ENCODE measurements at places on chromosomes 4 and X.

DNA sequence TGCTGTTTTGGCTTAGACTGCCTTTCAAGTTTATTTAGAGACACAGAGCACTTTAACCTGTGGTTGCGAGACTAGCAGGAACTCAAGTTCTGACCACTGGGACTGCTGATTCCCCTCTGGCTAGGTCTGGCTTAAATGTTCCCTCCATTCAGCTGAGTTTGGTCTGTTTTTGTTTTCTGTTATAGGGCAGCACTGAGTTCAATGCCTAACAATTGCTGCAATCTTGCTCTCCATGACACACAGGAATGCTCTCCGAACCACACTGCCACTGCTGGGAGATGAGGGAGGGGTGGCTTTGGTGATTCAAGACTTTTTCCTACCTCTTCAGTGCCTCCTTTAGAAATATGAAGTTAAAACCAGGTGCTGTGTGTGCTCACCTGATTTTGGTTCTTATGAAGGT is 106.3 kb upstream of the EOLA2 start:
- no peak for DNase-seq

DNA sequence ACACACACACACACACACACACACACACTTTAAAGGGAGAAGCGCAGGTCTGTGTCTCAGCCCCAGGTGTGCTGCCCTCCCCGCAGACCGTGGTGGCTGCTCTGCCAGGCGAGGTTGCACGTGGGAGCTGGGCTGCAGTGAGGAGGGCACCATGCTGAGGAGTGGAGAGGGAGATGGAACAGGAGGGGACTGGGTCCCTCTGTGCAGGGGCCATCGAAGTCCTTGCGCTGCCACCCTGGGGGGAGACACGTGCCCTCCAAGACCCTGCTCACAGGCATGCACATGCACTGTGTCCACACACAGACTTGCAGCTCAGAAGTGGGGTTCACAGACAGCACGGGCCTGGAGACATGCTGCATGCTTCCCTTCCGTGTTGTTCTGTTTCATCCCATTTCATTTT is 65.5 kb upstream of the HGFAC start:
- no peak for DNase-seq

GRCh38 chr4:84971319-84971932 is 4.9 kb upstream of the WDFY3 start:
- no peak for DNase-seq

- no peak for DNase-seq
These were observed 21.7 kb upstream of the KIAA0232 start for GRCh38 chr4:6760865-6761264.

DNA sequence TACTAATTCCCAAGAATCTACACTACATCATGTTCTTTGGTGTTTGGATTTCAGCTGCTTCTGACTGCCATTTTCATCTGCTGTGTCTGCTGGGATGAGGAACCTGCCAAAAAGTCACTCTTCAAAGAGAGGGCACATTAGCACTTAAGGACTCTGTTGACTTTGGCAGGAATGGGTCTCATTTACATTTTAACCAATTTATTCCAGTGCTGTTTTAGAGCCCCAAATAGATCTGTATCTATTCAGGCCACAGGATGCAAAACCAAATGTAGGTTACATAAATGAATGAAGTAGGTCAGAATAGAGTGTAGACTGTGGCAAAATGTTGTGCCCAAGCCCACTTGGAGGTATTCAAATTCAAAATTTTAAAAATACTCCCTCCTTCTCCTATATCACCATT is 14.4 kb downstream of the TXK start:
- DNase-seq, result no peak

DNA sequence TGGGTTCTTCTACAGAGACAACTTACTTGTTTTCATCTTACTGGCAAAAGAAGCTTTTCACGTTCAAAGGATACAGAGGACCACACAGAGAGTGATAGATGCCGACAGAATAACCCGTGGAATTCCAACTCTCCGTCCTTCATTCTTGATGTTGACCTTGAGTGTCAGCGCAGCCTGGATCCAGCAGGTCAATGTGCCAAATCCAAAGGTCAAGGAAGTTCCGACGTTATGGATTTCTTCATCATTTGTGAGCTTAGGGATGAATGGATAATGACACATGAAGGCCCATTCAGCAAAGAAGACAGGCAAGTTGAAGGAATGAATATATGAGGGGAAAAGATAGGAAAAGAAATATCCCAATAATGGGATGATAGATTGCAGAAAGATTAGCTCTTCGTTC is 59.6 kb downstream of the ENOPH1 start:
- no peak for DNase-seq

- DNase-seq, result no peak
These were observed 30.8 kb upstream of the CXCL8 start for GRCh38 chr4:73709451-73710033.

GRCh38 chrX:38346150-38346549 is 6.3 kb upstream of the OTC start:
- DNase-seq, result no peak

GRCh38 chr4:169234137-169234855 is 36.5 kb downstream of the SH3RF1 start:
- no peak for DNase-seq

DNA sequence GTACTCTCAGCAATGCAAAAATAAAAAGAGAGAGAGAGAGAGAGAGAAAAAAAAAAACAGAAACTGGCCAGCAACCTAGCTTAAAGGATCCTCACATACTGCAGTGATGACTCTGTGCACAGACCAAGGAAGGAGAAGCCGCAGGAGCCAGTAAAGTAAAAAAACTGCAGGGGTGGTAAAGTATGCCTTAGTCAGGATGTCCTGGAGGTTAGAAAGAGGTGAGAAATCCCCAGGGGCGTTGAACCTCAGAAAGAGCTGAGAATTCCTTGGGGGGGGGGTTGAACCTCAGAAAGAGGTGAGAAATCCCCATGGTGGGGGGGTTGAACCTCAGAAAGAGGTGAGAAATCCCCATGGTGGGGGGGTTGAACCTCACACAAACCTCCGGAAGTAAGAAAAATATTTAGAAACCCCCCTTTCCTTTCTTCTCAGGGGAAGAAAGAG is 48.0 kb downstream of the MAGEA9 start:
- DNase-seq, result no peak

Data from stimulated activated CD4-positive, alpha-beta T cell treated with anti-CD3 and anti-CD28 coated beads, TNF-alpha, amount 100 ng/mL, for 24 hours (primary cell).